Activated CD4-positive, alpha-beta T cell treated with anti-CD3 and anti-CD28 coated beads, Interleukin-2, amount 10 ng/mL, durations not matched to agents 7 days and 5 days (primary cell): ENCODE measurements at places on chromosomes 4 and X. TPM values are rescaled to one million over a fixed set of nuclear protein-coding genes. Genes with fewer than 3 reads are reported as not detected.

DNA sequence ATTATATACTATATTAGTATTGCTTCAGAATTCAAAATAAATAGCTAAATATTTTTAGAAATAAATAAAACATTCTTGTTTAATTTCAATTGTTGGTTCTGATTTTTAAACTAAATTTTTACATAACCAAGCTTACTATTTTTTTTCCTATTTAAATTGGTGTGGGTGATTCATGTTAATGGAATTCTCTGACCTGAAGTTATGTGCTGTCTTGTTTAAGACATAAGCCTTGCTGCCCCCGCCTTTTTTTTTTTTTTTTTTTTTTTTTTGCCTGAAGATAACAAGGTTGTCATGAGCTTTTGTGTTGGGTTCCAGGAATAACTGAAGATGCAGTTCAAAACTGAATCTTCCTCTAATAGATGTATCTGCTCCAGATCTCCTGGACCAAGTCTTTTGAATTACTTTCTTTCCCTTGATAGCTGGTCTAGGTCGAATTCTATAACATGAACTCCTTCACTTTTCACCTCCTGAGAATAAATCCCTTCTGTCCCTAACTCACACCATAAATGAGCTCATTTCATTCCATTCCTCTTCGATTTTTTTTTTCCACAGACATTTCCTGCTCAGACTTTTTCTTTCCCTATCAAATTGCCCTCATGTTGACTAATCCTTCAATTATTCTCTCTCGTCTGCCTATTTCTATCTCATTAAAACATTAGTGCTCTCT, 261.5 kb upstream of the FTHL17 start:
- no peaks in the 10 kb centered on the region for H3K4me1 ChIP-seq
- no peak for DNase-seq
- H3K27ac ChIP-seq = no peak overlapping the region
- no peak overlapping the region for H3K4me3 ChIP-seq
- no peaks in the 10 kb centered on the region for H3K36me3 ChIP-seq

DNA sequence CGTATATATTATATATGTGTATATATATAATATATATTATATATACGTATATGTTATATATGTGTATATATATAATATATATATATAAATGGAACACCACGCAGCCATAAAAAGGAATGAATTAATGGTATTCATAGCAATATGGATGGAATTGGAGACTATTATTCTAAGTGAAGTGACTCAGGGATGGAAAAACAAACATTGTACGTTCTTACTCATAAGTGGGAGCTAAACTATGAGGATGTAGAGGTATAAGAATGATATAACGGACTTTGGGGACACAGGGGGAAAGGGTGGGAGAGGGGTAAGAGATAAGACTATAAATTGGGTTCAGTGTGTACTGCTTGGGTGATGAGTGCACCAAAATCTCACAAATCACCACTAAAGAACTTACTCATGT, 1388.9 kb downstream of the C4orf33 start:
- H3K27me3 ChIP-seq = no peaks in the 10 kb centered on the region
- H3K36me3 ChIP-seq = no peaks in the 10 kb centered on the region
- H3K27ac ChIP-seq = no peak overlapping the region
- no peak for DNase-seq

- no peak for DNase-seq
- peaks cover 4% of the 10 kb centered on the region for H3K27me3 ChIP-seq
- H3K36me3 ChIP-seq = no peaks in the 10 kb centered on the region
- no peak overlapping the region for H3K27ac ChIP-seq
- H3K4me3 ChIP-seq = no peak overlapping the region
Observed at GRCh38 chr4:75371915-75372314, 142.3 kb downstream of the RCHY1 start.

GRCh38 chrX:45719751-45720501, 519.2 kb upstream of the DIPK2B start:
- H3K27me3 ChIP-seq = no peaks in the 10 kb centered on the region
- no peak overlapping the region for H3K4me3 ChIP-seq
- no peak for DNase-seq
- no peaks in the 10 kb centered on the region for H3K36me3 ChIP-seq
- no peak overlapping the region for H3K27ac ChIP-seq

DNA sequence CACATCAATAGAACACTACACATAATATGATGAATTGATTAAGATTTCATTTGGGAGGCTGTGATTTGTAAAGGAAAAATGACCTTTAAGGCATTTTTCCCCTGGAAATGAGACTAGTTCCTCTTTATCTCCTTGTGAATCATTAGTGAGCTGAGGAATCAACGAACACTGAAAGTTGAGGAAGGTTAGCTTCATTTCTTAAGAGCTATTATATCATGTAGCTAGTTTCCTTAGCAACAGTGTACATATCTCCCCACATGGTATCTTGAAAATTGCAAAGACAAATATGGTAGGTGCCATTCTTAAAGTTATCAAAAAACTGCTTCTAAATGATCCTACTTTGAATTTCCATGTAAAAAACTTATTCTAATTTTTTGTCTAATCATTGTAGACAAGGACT, 127.5 kb upstream of the NRK start:
- H3K27me3 ChIP-seq = no peaks in the 10 kb centered on the region
- no peak overlapping the region for H3K27ac ChIP-seq
- no peak for DNase-seq
- H3K4me3 ChIP-seq = no peak overlapping the region
- no peaks in the 10 kb centered on the region for H3K36me3 ChIP-seq

CFAP299 gene
- total RNA-seq = not detected
